ENCODE measurements at places on chromosomes 12 and 14.

GRCh38 chr12:108821407-108822397, 35.7 kb downstream of the SSH1 start:
- DNase-seq = no peak

DNA sequence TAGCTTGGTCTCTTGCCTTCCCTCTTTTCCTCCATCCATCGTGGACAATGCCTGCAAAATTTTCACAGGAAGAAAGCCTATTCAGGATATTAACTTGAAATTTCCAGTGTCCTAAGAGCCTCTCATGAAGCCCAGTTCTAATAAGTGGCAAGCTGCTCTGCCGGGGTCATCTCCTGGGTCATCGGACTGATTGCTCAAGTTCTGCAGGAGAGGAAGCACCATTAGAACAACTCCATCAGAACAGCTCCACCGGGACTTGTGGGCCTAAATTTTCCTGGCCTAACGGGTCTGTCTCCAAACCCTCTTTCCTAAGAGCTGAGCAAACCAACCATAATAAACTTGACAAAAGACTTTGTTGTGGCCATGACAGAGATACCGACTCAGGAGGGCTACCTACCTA, 13.9 kb downstream of the ERG28 start:
- no peak for DNase-seq

GRCh38 chr14:62957562-62957961, 87.7 kb downstream of the KCNH5 start:
- no peak for DNase-seq

DNA sequence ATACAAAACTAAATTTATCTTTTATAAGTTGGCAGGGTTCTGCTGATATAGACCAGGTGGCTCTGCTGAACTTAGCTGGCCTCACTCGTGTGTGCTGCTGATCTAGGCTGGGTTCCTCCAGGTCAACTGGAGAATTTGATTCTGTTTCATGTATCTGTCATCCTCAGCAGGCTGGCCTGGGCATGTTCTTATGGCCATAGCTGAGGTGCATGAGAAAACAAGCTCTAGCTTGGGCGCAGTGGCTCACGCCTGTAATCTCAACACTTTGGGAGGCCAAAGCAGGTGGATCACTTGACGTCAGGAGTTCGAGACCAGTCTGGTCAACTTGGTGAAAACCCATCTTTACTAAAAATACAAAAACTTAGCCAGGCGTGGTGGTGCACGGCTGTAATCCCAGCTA, 24.3 kb upstream of the BCL2L14 start:
- DNase-seq = no peak

DNA sequence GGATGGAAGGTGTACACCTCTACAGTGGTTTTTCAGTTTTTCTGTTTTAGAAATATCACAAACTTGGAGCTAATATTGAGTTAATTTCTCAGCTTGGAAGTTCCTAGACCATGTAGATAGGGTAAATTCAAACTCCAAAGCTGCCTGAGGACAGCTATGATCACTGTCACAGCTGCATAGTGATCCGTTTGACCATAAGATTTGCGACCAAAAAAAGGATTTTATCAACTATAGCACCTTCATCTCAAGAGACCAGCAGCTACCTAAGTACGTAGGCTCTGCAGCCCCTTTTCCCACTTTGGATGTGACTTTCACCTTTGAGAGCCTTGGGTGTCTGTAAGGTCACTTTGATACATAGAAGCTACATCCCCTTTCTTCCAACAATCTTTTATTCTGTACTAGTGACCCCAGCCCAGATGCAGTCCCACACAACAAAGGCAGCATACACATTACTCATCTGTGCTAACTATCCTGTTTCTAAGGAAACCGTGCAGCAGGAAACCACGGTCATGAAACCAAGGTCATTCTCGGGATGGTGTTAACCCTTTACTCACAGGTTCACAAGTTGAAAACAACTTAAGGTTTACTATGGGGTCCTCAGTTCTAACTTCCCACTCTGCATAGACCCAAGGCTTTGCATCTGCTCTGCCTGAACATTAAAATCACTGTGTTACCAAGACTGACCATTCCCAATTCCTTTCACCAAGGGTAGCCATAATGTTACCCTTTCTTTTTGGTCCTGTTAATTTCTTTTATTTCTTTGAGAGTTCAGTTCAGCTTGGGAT, 75.4 kb downstream of the IFT81 start:
- DNase-seq = no peak

GRCh38 chr12:111094157-111095010, 174.0 kb upstream of the MYL2 start:
- DNase-seq = no peak

GRCh38 chr14:100657780-100658179, 68.9 kb upstream of the DLK1 start:
- no peak for DNase-seq

DNA sequence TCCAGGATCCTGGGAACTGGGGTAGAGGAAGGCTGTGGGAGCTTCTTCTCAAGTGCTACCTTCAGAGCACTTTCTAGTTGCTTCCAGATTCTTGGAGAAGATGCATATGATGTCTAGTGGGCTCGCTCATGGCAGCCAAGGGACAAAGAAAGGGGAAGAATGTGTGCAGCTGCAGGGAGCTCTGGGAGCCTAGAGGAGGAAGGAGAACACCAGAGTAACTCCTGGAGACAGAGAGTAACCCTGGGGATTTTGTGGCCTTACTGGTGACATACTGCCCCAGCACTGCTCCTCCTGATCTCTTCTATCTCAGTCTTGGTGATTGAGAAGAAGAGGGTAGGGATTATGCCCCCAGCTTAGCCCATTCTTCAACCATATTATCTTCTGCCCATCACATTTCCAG, 10.3 kb upstream of the SP7 start:
- no peak for DNase-seq
